ENCODE measurements at places on chromosomes 12 and 14. TPM values are rescaled to one million over a fixed set of nuclear protein-coding genes. Genes with fewer than 3 reads are reported as not detected.

The BEGAIN gene
- 9.6 TPM for total RNA-seq

The OR11H7 gene
- total RNA-seq: not detected

The CHST11 gene
- 18.9 TPM for total RNA-seq

The HSPA2 gene
- total RNA-seq: 37.2 TPM

The TMTC1 gene
- total RNA-seq: 0.05 TPM

The DIO2 gene
- total RNA-seq: 2.9 TPM

The GALNT6 gene
- total RNA-seq: 3.3 TPM

The ALKBH1 gene
- 14.9 TPM for total RNA-seq

The MYH7 gene
- not detected for total RNA-seq

The ACVR1B gene
- total RNA-seq: 17.3 TPM

The PALS1 gene
- total RNA-seq: 15.7 TPM

The C1QL4 gene
- 6.6 TPM for total RNA-seq

The HVCN1 gene
- 0.53 TPM for total RNA-seq

The DHRS2 gene
- 6.4 TPM for total RNA-seq

The CCNT1 gene
- 11.7 TPM for total RNA-seq

The CABP1 gene
- 0.26 TPM for total RNA-seq
